ENCODE measurements at places on chromosomes 2 and 18.

- DNase-seq = no peak
Observed at GRCh38 chr18:63140038-63140450, 179.5 kb downstream of the BCL2 start.

DNA sequence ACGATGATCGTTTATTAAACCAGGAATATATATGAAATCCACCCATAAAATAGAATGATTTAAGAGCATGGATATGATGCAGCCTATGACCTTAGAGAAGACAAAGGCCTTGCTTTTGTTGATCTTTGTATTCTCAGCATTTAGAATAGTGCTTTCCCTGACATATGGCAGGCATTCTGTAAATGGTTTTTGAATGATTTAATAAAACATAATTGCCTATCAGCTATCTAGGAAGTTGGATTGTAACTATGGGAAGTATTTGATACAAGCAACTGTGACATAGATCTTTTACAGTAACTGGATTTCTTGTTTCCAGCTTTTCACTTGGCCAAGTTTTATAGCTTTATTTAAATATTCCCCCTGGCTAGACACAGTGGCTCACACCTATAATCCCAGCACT lies 5.1 kb upstream of the GPR155 start:
- DNase-seq = no peak

DNA sequence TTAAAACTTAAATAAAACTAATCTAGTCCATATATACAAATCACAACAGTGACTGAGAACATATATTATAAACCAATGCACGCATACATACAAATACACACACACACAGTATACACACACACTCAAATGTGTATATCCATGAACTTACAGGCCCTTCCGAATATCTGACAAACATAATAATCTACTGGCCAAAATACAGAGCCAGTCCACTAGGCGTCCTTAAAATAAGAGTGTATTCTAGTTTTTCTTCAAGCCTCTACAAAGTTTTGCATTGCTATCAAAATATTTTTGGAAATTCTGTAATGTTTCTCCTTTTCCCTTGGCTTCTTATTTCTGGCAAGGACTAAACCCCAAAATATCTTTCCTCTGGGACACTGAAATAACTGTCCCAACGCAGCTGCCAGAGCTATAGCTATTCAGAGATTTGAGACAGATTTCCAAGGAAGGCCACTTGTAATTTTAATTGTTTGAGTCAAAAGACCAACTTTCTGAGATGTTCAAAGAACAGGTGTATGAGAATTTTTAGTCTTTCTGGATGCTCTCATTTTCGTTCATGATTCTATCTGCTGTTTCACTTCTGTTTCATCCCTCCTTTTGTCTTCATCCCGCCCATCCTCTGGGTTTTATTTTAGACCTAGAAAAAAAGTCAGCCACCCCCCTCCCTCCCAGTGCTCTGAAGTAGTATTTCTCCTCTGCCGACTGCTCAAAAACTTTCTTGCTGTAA lies 24.1 kb upstream of the SP3 start:
- DNase-seq = no peak

- DNase-seq = no peak
Observed at GRCh38 chr2:116582850-116583249, 1231.6 kb upstream of the DDX18 start.

DNA sequence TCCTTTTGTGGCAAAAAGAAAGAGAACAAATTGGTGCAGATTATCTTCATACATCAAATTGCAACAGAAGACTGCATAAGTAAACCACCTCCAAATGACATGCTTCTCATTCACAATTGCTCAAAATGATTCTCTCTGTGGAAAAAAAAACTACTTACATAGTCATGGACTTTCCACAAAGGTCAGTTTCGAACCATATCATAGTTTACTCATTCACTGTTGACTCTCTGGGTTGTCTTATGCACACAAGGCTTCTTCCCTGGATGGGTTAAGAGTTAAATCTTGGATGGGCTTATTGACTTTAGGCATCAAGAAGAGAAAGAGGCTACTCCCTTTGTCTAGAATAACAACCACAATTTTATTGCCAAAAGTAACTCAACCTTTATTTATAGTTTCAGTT lies 91.3 kb upstream of the RAB27B start:
- no peak for DNase-seq

GRCh38 chr2:197798187-197798586 lies 6.2 kb upstream of the PLCL1 start:
- no peak for DNase-seq

- no peak for DNase-seq
Observed at GRCh38 chr18:8224576-8224975, 384.7 kb upstream of the RAB12 start.
